CD4-positive, alpha-beta memory T cell (primary cell): ENCODE measurements at places on chromosomes 1 and 21. TPM values are rescaled to one million over a fixed set of nuclear protein-coding genes. Genes with fewer than 3 reads are reported as not detected.

- DNase-seq = no peak
- no peaks in the 10 kb centered on the region for H3K27me3 ChIP-seq
- H3K36me3 ChIP-seq = no peaks in the 10 kb centered on the region
- H3K4me1 ChIP-seq = no peaks in the 10 kb centered on the region
Measured at GRCh38 chr1:47554901-47555300, 117.1 kb downstream of the FOXD2 start.

The RNF207 gene
- total RNA-seq = 8.7 TPM

DNA sequence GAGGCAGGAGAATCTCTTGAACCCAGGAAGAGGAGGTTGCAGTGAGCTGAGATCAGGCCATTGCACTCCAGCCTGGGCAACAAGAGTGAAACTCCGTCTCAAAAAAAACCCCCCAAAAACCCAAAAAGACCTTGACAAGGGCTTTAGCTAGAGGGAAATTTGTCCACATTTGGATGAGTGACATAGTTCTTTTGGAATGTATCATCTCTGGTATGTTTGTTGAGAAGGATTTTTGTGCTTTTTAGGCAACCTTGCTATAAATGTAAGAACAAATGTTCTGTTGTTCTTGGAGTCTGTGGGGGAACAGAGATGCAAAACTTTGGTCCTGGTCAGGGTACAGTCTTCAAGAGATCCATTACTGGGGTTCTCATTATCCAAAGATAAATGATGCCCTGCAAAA lies 28.9 kb downstream of the INAVA start:
- H3K4me1 ChIP-seq = no peaks in the 10 kb centered on the region
- no peaks in the 10 kb centered on the region for H3K27me3 ChIP-seq
- no peak overlapping the region for H3K4me3 ChIP-seq
- no peak overlapping the region for H3K27ac ChIP-seq
- no peaks in the 10 kb centered on the region for H3K36me3 ChIP-seq

The FAM76A gene
- 26.0 TPM for total RNA-seq

The BCL2L15 gene
- total RNA-seq = 2.1 TPM

GRCh38 chr1:199945591-199945990 lies 81.9 kb upstream of the NR5A2 start:
- DNase-seq = no peak
- H3K36me3 ChIP-seq = no peaks in the 10 kb centered on the region
- H3K4me1 ChIP-seq = peaks cover 6% of the 10 kb centered on the region
- no peaks in the 10 kb centered on the region for H3K27me3 ChIP-seq
- no peak overlapping the region for H3K27ac ChIP-seq

The NBPF6 gene
- not detected for total RNA-seq

- H3K4me1 ChIP-seq = no peaks in the 10 kb centered on the region
- H3K27me3 ChIP-seq = no peaks in the 10 kb centered on the region
- H3K36me3 ChIP-seq = no peaks in the 10 kb centered on the region
- no peak overlapping the region for H3K27ac ChIP-seq
Measured at GRCh38 chr1:248596615-248597014, 885 bp downstream of the OR2T10 start.

DNA sequence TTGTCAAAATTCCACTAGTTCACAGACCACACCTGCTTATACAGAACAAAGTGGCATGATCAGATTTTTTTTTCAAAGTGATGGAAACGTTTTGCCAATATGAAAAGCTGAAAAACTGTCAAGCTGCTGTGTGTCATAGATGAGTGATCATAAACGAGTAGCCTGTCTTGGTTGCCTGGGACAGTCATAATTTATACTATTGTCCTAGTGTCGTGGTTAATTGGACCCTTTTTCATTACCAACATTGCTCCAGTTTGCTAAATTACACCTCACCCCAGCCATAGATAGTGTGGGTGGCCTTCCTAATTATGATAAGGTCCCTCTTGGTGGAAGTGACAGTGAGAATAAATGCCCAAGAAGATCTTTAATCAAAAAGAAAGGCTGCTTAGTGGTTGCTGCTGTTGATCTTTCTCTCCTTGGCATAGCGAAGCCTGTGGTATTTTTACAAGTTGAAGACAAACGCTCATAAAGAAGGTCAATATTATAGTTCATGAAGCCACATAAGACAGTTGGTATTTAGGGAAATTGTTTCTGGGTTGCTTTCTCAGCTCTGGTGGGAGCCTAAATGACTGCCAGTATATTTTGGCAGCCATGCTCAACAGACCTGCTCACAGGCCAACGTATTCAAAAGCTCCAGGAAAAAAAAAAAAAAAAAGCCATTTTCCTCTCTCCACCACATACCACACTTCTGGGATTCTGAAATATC lies 478.1 kb downstream of the PLA2G4A start:
- H3K27me3 ChIP-seq = no peaks in the 10 kb centered on the region
- H3K4me3 ChIP-seq = no peak overlapping the region
- DNase-seq = no peak
- no peaks in the 10 kb centered on the region for H3K36me3 ChIP-seq
- no peak overlapping the region for H3K27ac ChIP-seq

- no peaks in the 10 kb centered on the region for H3K36me3 ChIP-seq
- DNase-seq = no peak
- no peaks in the 10 kb centered on the region for H3K27me3 ChIP-seq
- H3K27ac ChIP-seq = no peak overlapping the region
- H3K4me1 ChIP-seq = peaks cover 22% of the 10 kb centered on the region
- H3K4me3 ChIP-seq = no peak overlapping the region
Measured at GRCh38 chr1:112935461-112936111, 20.4 kb downstream of the SLC16A1 start.

DNA sequence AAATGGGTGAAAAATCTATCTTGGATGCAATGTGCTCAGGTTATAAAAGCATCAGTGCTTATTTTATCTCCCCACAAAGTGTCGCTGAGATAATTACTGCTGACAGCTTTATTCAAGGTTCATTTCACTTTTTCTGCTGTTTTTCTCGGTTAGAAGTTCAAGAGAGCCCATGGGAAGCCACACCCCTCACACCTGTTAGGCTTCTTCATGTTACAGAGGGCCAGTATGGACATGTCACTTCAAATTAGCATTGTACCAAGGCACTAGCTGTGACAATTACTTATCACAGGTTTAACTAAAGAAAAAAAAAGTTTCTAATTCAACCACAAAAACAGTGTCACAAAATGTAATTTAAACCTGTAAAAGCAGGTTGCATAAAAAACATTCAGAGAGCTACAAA lies 187.3 kb upstream of the DMRTA2 start:
- H3K4me1 ChIP-seq = peaks cover 7% of the 10 kb centered on the region
- H3K27ac ChIP-seq = no peak overlapping the region
- H3K27me3 ChIP-seq = no peaks in the 10 kb centered on the region
- no peak overlapping the region for H3K4me3 ChIP-seq
- no peak for DNase-seq
- H3K36me3 ChIP-seq = no peaks in the 10 kb centered on the region

GRCh38 chr1:116182019-116182714 lies 71.0 kb downstream of the MAB21L3 start:
- DNase-seq = no peak
- no peaks in the 10 kb centered on the region for H3K27me3 ChIP-seq
- H3K36me3 ChIP-seq = no peaks in the 10 kb centered on the region
- H3K4me1 ChIP-seq = no peaks in the 10 kb centered on the region
- no peak overlapping the region for H3K27ac ChIP-seq
- H3K4me3 ChIP-seq = no peak overlapping the region

DNA sequence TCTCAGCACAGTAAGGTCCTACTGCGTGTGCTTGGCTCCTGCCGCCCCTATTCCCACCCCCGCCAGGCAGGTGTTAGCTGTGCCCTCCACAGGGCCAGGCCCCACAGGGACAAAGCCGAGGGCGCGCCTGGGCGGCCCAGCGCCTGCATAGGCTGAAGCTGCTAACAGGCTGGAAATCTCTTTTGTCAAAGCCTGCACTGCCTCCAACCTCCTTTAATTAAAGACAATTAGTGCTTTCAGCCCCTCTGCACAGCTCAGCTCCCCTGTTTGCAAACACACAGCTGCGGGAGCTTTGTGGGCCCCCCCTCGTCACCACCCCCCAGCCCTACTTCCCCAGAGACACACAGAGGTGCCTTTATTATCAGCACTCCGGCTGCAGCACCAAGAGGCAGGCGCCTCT lies 95.9 kb downstream of the EPHB2 start:
- H3K27me3 ChIP-seq = no peaks in the 10 kb centered on the region
- no peak overlapping the region for H3K4me3 ChIP-seq
- no peaks in the 10 kb centered on the region for H3K36me3 ChIP-seq
- no peak overlapping the region for H3K27ac ChIP-seq

The CHTOP gene
- total RNA-seq = 149 TPM

GRCh38 chr1:15100121-15100879 lies 53.2 kb upstream of the TMEM51 start:
- H3K4me1 ChIP-seq = peaks cover 7% of the 10 kb centered on the region
- H3K27me3 ChIP-seq = no peaks in the 10 kb centered on the region
- peak; percentile 9 for DNase-seq
- no peak overlapping the region for H3K27ac ChIP-seq

- H3K4me3 ChIP-seq = no peak overlapping the region
- no peaks in the 10 kb centered on the region for H3K4me1 ChIP-seq
- no peaks in the 10 kb centered on the region for H3K36me3 ChIP-seq
- no peaks in the 10 kb centered on the region for H3K27me3 ChIP-seq
- H3K27ac ChIP-seq = no peak overlapping the region
Measured at GRCh38 chr1:34322969-34323368, 146.3 kb downstream of the C1orf94 start.

The C1orf105 gene
- total RNA-seq = not detected

The SLC19A2 gene
- total RNA-seq = 4.5 TPM

GRCh38 chr1:212152308-212152693 lies 116.8 kb downstream of the DTL start:
- H3K27me3 ChIP-seq = no peaks in the 10 kb centered on the region
- H3K36me3 ChIP-seq = no peaks in the 10 kb centered on the region
- no peak overlapping the region for H3K4me3 ChIP-seq

The CD53 gene
- 338 TPM for total RNA-seq

The KCNE2 gene
- total RNA-seq = not detected

DNA sequence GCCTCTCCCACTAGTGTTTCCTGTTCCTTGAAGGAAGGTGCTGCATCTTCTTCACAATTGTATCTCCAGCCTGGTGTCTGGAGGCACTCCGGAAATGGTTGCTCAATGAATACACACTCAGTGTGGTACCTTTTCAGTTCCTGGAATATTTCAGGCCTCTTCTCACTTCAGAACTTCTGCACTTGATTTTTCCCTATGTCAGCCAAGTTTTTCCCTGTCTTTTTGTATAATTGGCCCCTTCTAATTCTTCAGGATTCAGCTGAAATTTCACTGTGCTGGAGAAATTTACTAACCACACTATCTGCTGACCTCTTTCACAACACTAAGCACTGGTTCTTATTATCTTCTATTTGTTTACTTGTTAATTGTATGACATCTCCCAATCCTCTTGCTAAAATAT lies 61.2 kb upstream of the MAP10 start:
- no peak overlapping the region for H3K4me3 ChIP-seq
- no peak overlapping the region for H3K27ac ChIP-seq
- no peak for DNase-seq
- no peaks in the 10 kb centered on the region for H3K4me1 ChIP-seq
- H3K27me3 ChIP-seq = no peaks in the 10 kb centered on the region

DNA sequence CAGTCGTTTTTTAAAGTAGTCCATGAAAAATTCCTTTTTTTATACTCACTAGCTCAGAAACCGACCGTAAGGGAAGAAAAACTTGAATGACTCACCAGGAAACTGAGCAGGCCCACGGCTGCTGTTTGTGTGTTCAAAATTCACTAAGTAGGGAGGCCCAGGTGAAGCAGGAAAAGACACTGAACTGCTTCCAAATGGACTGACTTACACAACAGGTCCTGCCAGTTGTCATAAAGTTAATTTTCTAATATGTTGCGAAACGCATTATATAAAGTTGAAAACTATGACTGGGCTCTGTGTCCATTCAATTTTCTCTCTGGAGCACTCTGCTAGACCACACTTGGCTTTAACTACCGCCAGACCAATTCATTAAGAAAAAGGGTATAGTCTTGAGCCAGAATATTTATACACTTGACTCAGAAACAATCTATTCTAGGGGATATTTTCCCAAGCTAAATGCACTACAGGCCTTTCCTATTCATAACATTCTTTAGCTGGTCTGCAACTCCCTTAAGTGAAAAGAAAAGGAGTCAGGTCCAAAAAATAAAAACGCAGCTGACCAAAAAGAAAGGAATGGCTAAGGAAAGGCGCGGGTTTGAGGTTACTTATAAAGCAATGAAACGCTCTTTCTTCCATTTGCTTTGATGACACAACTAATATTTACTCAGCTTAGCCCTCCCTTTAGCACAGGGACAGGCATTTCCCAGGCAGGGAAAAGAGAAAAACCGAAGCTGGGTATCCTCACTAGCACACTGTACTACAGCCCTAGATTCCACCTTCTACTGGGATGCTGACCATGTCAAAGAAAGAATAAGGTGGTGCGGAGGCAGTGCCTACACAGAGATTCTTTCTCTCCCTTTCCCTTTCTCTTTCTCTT lies 306.3 kb upstream of the ESRRG start:
- H3K4me3 ChIP-seq = no peak overlapping the region
- DNase-seq = no peak
- no peaks in the 10 kb centered on the region for H3K4me1 ChIP-seq

DNA sequence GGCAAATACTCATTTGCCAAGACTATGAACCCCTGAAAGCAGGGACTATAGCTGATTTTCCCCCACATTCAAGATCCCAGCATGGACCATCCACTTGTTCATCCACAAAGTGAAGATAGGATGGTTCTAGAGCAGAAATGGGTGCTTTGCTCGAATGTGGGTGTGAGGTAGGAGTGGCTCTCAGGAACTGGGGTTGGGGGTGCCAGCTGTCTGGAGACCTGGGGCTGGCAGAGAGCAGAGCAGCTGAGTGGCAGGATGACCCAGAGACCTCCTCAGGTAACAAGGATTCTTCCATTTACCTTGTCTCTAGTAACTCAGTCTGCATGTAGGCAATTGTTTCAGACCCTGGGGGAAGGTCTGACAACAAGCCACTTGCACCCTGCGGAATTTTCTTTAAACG lies 6.0 kb downstream of the S100A9 start:
- H3K4me1 ChIP-seq = no peaks in the 10 kb centered on the region
- H3K36me3 ChIP-seq = no peaks in the 10 kb centered on the region
- H3K27ac ChIP-seq = no peak overlapping the region
- H3K4me3 ChIP-seq = no peak overlapping the region

DNA sequence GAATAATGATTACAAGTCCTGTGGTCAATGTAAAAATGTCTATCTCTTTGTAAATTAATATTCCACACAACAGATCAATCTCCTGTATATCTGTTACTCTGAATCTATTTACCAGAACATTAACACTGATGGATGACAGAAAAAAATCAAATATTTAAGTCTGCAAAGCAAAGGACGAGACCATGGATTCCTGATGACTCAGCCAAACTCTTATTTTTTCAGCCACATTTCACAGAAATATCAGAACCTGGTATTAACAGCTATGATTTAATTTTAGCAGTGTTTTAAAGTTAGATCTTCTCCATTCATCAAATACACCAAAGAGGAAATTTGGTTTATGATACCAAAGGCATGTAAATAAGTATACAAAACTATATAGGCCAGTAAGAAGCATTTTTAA lies 46.1 kb downstream of the FAF1 start:
- no peaks in the 10 kb centered on the region for H3K36me3 ChIP-seq
- no peak for DNase-seq
- no peaks in the 10 kb centered on the region for H3K27me3 ChIP-seq

The SYTL1 gene
- total RNA-seq = 158 TPM
